ENCODE measurements at places on chromosomes 2 and 18.

DNA sequence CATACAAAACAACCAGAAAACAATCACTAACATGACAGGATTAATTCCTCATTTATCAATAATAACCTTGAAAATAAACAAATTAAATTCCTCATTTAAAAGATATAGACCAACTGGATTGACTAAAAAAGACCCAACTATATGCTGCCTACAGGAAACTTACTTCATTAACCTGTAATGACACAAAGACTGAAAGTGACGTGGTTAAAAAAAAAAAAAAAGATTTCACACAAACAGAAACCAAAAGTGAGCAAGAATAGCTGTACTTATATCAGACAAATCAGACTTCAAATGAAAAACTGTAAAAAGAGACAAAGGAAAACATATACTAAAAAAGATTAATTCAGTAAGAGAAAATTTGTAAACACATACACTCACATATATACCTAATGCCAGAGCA is 201.2 kb downstream of the CCDC178 start:
- no peak for DNase-seq

GRCh38 chr2:48249025-48249424 is 280.9 kb upstream of the STON1 start:
- no peak for DNase-seq

DNA sequence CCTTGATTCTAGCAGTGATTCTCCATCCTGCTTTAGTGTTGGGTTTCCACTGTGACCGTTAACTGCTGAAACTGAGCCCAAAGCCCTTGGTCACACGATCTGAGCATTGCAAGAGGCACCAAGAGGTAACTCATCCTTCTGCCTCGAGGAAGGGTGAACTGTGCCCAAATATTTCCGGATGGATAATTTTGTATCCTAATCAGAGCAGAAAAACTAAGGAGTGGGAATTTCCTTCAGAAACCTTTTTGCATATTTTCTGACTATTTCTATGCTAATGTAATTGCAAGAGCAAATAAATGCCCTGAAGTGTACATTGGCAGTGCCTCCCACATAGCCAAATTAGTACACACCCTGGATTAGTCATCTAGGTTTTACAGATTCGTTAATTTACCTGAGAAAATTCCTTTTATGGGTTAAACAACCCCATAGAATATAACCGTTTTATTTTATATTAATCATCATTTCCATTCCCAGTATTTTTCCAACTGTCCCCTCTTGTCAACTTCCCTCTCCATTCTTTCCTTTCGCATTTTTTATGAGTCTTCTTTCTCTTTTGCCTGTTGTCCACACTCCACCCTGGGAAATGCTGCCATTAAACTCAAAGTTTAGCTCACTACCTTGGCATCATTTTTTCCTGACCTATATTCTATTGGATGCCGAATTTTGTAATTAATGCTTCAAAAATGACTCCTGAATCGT is 31.7 kb upstream of the COBLL1 start:
- no peak for DNase-seq

GRCh38 chr2:175463589-175464310 is 282.2 kb upstream of the ATP5MC3 start:
- no peak for DNase-seq

DNA sequence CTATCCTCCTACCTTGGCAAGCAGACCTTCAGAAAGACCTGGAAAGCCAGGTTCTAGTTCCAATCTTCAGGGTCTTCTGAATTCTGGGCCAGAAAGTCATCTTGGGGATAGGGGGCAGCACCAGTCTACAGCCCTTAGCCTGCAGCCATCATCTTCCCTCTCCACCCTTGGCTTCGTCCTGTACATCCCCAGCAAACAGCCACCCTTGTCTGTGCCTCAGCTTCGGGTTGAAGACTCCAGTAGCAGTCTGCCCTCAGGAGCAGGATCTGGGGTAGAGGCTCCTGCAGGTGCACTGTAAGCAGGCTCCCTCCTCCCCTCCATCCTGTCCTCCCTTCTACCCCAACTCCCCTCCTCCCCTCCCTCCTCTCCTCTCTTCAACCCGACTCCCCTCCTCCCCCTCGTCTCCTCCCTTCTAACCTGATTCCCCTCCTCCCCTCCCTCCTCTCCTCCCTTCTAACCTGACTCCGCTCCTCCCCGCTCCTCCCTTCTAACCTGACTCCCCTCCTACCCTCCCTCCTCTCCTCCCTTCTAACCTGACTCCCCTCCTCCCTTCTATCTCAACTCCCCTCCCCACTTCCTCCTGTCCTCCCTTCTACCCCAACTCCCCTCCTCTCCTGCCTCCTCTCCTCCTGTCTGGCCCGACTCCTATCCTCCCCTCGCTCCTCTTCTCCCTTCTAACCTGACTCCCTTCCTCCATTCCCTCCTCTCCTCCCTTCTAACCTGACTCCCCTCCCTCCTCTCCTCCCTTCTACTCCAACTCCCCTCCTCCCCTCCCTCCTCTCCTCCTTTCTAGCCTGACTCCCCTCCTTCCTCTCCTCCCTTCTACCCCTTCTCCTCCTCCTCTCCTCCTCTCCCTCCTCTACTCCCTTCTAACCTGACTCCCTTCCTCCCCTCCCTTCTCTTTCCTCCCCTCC is 90.1 kb upstream of the SMAD2 start:
- DNase-seq, result no peak

DNA sequence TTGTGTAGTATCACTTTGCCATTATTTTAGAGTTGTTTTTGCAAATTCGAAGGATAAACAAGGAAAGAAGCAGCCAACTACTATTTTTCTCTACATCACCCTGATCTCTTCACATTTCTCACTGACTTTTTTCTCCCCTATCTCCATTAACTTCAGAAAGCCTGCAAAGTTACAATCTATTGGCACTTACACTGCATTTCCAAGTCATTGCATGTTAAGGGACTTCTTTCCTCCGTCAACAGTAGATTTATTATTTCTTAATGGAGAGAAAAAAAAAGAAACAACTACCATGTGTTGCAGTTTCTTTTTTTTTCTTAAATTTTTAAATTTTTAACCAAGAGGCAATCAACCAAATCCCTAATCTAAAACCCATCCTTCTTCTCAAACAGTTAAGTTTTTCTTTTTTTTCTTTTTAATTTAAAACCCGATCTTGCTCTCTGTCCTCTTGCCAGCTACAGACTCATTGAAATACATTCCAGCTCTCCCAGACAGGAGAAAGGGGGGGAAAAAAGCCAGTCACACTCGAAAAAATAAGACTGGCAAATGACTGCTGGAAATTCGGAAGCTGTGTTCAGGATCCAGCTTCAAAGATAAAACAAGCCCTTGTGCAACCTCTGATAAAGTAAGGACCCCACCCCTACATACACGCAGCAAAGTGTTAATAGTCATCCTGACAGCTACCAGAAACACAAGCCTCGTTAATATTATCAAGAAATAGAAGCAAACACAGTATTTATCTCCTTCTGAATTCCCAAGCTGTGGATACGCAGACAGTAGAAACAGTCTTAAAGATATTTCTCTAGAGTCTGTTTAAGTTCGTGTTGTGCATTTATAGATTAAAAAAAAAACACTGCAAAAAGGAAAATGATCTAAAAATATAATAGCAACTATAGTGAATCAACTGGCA is 1.3 kb downstream of the LRRTM4 start:
- no peak for DNase-seq

DNA sequence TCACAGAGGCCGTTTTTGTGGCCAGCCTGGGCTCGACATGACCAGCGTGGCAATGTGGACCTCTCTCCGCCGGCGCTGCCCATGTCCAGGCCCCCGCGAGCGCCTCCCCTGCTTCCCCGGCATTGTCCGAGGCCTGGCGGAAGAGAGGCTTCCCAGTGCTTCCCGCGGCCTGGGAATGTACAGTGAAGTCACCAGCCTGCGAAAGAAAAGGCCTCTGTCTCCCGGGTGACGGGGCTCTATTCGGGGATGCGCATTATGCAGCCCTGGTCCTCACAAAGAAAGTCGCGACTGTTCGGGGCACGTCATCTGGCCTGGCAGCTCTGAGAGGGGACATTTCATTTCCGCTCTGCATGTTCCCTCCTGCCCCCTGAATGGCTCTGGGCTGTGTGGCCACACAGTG is 109.2 kb upstream of the AGAP1 start:
- DNase-seq, result no peak

DNA sequence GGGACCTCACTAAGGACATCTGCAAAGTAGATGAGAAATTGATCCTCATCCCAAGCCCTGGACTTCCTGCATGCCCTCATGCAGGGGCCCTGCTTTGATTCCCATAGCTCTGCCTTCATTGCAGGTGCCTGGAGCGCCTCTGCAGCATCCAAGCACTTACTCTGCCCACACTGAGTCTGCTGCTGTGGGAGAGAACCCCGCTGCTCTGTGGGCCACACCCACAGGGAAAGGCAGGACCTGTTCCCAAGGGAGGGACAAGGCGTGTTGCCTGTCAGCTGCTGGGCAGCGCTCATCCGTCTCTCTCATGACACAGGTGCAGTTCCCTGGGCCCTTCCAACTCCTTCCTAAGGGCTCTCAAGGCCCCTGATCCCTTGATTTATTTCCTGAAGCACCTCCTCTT is 266.8 kb upstream of the SMIM21 start:
- no peak for DNase-seq

DNA sequence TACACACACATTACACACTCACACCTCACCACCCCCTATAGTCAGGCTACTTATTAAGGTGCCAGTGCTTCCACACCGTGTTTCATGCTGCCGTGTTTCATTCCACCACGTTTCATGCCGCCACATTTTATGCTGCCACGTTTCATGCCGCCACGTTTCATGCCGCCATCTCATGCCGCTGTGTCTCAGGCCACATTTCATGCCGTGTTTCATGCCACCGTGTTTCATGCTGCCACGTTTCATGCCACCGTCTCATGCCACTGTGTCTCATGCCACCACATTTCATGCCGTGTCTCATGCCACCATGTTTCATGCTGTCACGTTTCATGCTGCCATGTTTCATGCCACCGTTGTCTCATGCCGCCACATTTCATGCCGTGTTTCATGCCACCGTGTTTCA is 65.1 kb downstream of the MBOAT2 start:
- no peak for DNase-seq

- no peak for DNase-seq
Observed at GRCh38 chr2:229524799-229525198, 189.6 kb downstream of the DNER start.

GRCh38 chr2:162732946-162733698 is 105.4 kb downstream of the KCNH7 start:
- DNase-seq, result no peak
